ENCODE measurements at places on chromosomes 3 and 15. TPM values are rescaled to one million over a fixed set of nuclear protein-coding genes. Genes with fewer than 3 reads are reported as not detected.

Gene AP3B2
- 0.95 TPM for total RNA-seq

Gene SPTBN5
- total RNA-seq: 2.1 TPM

Gene SAMMSON
- not detected for total RNA-seq

- DNase-seq: no peak
These were observed 259.8 kb downstream of the MAGI1 start for GRCh38 chr3:65778968-65779367.

DNA sequence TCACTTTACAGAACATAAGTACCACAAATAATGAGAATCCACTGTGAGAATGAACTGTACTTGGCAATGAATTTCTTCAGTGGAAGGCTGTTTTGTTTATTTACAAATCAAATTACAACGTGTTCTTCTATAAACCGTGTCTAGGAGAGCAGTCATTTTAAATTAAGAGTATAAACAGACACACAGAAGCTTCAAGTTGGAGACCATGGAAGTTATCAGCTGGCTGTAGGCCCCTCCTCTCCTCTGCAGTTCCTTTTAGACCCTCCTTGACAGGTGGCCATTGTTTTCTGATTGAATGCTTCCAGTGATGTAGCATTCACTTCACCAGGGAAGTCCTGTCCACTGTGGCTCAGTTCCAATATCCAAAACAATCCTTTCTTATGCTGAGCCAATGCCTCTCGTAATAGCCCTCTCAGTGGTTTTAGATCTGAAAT is 7.3 kb upstream of the MAPK6 start:
- DNase-seq: no peak

DNA sequence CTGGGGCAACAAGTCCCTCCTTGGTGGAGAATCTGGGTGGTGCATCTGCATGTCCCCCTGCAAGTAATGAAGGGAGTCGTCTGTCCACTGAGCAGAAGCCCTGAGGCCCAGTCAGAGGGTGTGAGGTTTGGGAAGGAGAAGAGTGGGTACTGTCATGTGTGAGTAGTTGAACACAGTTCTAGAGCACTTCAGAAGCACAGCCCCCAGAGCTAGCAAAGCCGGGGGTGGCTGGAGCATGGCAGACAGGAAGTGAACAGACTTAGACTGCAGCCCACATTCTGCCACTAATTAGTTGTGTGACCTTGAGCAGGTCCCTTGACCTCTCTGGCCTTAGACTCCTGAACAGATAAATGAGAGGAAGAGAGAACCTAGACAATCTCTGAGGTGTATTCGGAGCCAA is 207.6 kb downstream of the UACA start:
- no peak for DNase-seq

DNA sequence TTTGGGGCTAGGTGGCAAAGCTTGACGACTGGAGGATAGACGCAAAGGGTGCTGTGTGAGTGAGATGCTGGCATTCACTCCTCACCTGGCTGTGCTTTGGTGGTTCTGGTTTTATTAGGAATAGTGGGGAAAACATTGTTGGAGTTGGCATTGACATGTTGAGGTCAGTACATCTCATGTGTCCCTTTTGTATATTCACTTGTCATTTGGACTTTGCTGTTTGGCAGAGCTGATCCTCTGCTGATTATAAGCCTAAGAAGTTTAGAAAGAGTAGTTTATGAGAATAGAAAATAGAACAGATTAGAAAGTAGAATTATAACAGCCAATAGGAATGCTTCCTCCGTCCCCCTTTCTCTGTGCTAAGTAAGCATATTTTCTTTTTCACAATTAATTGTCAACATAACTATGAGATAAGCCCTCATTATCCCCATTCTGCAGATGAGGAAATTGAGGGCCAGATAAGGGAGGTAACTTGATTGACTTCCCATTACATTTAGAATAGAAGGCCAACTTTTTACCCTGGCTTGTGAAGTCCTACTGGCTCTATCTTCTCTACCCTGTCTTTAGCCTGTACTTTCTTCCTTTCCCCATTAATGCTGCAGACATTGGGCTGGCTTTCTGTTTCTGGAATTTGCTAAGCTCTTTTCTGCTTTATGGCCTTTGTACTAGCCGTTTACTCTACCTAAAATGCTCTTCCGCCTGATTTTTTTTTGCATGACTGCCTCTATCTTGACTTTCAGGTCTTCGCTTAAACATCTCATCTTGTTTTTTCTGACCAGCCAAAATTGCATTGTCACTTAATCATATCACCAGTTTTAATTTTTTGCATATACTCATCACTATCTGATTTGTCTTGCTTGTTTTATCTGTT is 12.8 kb downstream of the ITPR1 start:
- DNase-seq: no peak

DNA sequence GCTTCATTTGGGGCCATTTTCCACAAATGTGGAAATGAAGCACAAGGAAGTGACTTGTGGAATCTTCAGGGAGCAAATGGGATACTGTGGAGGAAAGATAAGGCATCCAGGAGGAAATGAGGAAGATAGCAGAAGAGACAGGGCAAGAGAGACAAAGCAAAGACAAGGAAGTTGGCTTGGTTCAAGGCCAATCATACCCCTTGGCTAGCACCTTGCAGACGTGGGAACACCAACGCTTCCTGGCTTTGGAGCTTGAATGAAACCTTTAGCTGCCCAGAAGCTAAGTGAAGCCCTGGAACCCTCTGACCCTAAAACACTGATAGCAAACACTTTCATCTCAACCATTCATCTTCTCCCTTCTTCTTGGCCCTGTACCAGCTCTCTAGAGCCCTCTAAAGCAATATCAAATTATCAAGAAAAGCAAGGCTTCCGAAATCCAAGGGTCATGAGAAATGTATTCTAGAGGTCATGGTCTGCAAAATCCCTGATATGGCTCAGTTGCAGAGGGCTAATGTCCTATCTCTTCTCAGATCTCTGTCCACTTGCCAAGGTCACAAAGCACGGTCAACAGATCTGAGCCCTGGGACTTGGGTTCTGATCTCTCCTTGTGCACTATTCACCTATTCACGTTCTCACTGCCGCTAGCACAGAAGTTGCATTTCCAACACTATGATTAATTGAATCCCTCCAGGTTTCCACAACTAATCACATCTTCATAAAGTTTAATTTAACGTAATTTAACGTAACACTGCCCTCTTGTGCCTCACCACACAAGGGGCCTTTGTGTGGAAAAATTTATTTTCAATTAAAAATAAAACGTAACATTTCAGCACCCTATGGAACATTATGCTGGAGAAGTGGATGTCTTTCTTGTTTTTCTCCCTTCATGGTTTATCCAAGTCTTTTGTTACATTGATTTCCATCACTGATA is 557.6 kb upstream of the ADAMTS9 start:
- no peak for DNase-seq

DNA sequence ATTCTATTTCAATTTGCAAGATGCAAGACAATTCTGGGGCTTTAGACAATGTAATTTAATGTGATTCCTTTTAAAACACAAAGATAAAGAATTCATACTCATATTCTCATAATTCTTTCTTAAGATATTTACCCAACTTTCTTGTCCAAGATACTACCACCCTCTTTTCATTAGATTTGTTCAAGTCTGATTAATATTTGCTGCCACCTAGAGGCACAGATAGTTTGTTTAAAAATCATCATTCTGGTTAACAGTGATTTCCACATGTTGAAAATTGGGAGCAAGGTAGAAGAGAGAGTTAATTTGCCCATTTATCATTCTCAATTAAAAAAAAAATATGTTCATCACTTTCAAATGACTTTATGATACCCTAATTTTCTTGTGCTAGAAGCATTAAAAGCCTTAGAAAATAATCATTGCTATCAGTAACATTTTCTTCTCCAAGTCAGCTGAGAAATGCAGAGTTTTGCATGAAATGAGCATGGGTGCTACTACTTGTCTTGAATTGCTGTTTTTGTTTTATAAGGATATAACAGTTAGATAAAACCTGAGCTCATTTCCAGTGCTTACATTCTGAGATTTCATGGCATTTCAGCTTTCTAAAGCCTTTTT is 11.6 kb downstream of the TAMM41 start:
- no peak for DNase-seq

DNA sequence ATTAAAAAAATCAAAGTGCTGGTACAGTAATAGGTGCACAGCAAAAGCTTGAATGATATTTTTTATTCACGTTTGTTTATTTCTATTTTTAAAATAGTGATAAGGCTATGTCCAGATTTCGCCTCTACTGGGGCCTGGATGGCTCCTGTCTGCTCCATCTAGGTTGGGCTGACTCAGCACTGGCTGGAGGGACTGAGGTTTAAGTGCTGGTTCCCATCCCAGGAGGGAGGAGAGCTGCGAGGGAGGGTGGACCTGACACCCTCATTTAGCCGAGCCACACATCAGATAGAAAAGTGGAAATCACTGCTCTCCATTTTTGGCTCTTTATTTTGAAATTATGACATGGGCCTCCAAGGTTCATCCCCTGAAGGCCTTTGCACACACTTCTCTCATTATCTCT is 95.4 kb upstream of the AGBL1 start:
- DNase-seq: no peak

DNA sequence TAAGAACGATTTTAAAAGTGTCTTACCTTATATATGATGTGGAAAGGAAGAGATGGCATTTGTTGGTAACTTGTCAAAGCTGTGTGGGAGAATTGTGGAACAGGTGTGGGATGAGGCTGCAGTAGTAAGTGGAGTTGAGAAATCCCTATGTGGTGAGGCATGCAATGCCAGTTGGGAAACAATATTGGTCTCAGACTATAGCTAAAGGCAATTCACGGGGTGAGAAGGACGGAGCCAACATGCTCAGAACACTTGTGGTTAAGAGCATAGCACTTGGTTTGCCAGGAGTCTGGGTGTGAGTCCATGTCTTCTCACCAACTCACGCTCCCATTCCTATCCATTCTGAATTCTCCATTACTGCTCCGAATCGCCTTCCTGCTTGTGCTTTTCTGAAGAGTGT is 615.6 kb upstream of the ADAMTS9 start:
- no peak for DNase-seq

DNA sequence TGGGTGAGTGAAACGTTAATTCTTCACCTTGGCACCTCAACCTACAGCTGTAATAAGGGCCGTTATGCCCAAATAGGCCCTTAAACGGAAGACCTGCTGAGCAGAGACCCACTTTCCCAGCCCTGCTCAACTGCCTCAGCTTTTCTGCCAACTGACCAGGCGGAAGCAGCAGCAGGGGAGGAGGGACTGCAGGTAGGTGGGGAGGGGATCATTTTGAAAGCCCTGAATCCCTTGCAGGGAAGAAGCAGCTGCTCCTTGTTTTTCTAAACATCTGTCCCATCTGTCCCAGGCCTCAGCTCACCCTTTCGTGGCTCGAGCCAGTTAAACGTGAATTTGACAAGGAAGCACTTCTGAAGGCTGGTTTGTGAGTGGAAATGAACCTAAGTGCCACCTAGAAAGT is 978 bp upstream of the CMC1 start:
- no peak for DNase-seq

DNA sequence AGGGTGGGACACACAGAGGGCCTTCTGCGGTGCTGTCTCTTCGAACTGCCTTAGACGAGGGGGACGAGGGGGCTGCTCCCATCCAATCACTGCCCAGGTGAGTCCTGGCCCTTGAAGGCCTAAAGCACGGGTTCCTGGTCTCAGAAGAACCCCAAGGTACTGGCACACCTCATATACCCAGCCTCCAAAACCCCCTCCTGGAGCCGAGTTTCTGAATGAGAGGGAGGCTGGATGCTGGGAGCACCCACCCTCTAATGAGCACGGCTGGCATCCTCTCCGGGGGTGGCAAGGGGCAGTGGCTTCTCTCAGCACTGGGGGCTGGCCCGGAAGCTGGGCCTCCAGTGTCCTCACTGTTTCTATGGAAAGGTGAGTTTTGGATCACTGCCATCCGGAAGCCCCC is 165.6 kb downstream of the LRRK1 start:
- DNase-seq: no peak

- no peak for DNase-seq
These were observed 570.4 kb upstream of the TGFBR2 start for GRCh38 chr3:30035935-30036567.

DNA sequence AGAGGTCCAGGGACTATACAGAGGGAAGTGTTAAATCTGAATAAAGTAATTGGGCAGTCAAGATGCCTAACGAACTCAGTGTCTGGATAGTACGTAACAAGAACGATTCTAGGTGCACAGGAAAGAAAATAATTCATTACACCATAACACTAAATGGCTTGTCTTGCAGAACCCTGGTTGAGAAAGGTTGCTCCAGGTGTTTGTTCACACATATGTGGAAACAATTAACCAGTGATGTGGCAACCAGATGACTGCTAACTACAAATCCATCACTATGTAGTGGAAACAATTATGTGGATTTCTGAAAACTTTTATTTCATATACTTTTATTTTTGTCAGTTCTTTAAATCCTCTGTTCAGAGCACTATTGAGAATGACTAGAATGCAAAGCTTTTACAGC is 10.4 kb upstream of the HDC start:
- DNase-seq: no peak
